ENCODE measurements at places on chromosomes 6 and 20. TPM values are rescaled to one million over a fixed set of nuclear protein-coding genes. Genes with fewer than 3 reads are reported as not detected.

DNA sequence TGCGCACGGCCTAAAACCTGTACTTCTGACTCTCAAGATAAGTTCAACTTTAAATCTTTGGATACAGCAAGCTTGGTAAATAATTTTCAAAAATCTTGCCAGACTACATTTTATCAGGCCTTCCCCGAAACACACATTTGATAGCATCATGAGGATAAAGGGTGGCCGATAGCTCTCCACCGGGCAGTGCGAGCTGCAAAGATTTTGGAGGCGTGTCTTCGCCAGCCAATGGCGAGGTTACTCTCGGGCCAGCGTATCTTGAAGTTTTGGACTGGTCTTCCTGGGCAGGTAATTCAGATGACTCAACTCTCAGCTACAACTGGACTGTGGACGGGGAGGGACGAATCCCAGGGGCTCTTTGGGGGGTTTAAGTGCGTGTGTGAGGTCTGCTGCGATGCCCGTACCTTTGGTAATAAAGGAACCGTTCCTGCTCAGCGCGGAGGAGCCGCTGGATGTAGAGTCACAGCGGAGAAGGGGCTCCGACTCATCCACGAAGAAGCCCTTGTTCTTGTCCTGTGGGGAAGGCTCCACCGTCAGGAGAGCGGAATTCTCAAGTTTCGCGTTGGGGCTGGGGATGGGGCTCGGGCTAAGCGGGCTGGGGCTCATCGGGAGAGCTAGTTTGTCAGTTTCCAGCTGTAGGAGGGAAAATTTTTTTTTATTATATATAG, 75.3 kb downstream of the TNFRSF21 start:
- DNase-seq: no peak

- peak; percentile 53 for DNase-seq
These were observed 60.8 kb upstream of the SSTR4 start for GRCh38 chr20:22974354-22974753.

GRCh38 chr6:89452281-89452680, 19.3 kb downstream of the ANKRD6 start:
- DNase-seq: no peak

DNA sequence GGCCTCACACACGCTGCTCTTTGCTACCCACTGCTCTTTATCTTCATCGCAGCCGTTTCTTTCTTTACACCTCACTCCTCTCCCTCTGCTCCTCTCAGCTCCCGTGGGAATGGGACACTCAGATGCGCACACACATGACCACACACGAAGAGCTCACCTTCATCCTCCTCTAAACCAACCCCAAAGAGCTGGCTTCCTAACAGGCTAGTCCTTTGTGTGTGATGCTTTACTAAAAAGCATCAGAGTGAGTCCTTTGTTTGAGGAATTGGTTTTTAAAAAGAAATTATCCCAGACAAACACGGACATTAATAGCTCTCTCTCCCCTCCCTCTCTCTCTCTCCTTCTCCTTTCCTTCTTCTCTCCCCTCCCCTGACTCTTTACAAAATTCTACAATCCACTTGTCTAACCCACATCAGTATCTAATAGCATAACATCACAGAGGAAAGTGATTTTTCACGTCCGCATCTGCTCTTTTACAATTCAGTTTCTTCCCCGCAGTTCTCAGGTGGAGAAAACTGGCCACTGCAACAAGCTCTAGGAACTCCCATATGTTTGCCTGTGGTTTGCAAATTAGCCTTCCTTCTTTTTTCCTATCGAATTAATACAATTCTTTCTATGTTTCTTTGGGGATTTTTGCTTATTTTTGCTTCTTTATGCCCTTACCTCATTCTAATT, 306.8 kb upstream of the CNR1 start:
- DNase-seq: no peak

- no peak for DNase-seq
These were observed 23.2 kb upstream of the ELOVL2 start for GRCh38 chr6:11067348-11067747.

DNA sequence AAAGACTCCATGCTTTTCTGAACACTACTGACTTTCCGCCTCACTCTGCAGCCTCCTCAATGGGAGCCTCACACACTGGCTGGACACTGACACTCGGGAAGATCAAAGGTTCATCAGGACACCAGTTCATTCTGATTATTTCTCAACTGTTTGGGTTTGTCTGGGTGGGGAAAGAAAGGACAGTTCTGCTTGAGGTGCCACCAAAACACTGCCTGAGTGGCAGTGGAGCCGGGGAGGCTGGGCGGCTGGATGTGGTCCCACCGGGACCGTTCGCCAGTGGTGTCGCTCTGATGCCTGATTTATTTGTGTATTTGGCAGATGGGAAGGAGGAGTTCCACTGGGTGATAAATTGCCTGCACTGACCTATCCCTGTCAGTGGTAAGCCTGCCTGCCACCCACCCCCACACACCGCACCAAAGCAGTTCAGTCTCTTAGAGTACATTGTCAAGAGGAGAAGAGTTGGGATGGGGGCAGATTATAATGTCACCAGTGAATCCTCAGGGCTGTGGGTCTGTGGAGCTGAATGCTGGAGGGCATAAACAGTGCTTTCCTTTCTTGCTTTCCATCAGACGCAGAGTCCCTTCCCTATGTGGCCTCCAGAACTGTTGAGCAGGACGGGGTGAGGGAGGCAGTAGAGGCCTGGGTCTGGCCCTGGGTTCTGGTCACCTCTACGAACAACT, 49.8 kb downstream of the EDN1 start:
- DNase-seq: no peak

DNA sequence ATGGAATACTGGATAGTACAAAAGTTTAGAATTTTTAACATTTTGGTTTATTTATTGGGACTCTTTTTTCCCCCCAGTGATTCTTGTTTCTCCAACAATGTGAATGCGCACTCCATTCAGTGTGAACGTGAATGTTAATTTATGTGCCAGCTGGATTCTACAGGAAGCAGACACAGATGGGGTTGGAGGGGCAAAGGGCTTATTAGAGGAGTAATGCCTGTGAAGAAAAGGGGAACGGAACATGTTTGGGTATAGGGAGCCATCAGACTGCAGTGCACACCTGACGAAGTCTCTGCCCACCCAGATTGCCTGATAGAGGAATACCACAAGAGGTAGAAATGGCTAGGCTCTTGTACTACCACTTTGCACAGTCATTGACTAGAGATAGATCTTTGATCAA, 48.2 kb downstream of the PTPRA start:
- no peak for DNase-seq

DNA sequence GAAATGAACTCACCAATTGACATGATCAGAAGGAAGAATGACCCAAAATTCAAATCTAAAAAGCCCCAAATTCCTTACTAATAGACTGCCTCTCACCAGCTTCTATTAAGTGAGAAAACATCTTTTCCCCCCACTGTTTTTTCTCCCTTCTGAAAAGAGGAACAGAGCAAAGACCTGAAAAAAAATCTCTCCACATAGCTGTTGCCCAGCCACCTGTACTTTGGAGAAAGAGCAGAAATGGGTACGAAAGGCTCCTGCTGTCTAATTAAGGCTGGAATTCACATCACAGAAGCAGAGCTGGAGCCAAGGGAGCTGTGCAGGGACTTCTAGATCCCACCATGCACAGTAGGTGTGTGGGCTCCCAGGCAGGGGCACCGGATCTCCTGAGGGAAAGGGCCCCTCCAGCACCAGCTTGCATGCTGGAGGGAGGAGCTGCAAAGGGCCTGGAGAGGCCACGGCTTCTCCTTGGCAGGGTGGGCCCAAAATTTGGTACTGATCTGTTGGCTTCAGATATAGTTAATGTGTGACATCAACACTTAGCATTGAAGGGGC, 73.2 kb upstream of the DUSP22 start:
- DNase-seq: no peak

The HLA-DQB2 gene
- not detected for total RNA-seq

The MYB gene
- total RNA-seq: 4.1 TPM

The MTFR2 gene
- 10.3 TPM for total RNA-seq
